ENCODE measurements at places on chromosomes 11 and 22. TPM values are rescaled to one million over a fixed set of nuclear protein-coding genes. Genes with fewer than 3 reads are reported as not detected.

Gene ACR
- polyA plus RNA-seq = not detected

Gene NCAM1
- not detected for polyA plus RNA-seq

Gene CHST1
- polyA plus RNA-seq = not detected

Gene SMTNL1
- 0.14 TPM for polyA plus RNA-seq

Gene VPREB1
- 1.4 TPM for polyA plus RNA-seq

Gene BIK
- polyA plus RNA-seq = 9.7 TPM

Gene NFAM1
- 1.1 TPM for polyA plus RNA-seq

Gene P2RY2
- polyA plus RNA-seq = 0.13 TPM

Gene ABCG4
- not detected for polyA plus RNA-seq

Gene EHF
- not detected for polyA plus RNA-seq

Gene APOBEC3G
- polyA plus RNA-seq = 90.7 TPM

Gene THYN1
- polyA plus RNA-seq = 77.4 TPM

Gene CAVIN3
- not detected for polyA plus RNA-seq

Gene GRK2
- polyA plus RNA-seq = 26.2 TPM

Gene SLC22A12
- polyA plus RNA-seq = not detected

Gene TSPAN4
- polyA plus RNA-seq = 2.1 TPM

Gene JRKL
- polyA plus RNA-seq = 2.7 TPM

Gene C11orf54
- polyA plus RNA-seq = 17.7 TPM

Gene OR8D1
- not detected for polyA plus RNA-seq

Gene LARGE1
- 1.4 TPM for polyA plus RNA-seq

Gene GGTLC2
- not detected for polyA plus RNA-seq

Gene PAFAH1B2
- 20.6 TPM for polyA plus RNA-seq

Gene ST14
- polyA plus RNA-seq = 94.1 TPM

Gene LRP4
- polyA plus RNA-seq = not detected

Gene POLD4
- 384 TPM for polyA plus RNA-seq

Gene GLYAT
- not detected for polyA plus RNA-seq

Gene KDELR3
- polyA plus RNA-seq = 0.56 TPM

Gene PRSS23
- 1.2 TPM for polyA plus RNA-seq

Gene OR10AG1
- not detected for polyA plus RNA-seq

Gene KCNK4
- not detected for polyA plus RNA-seq

Gene NXPE1
- polyA plus RNA-seq = not detected

Gene CCDC73
- not detected for polyA plus RNA-seq

Gene SGSM1
- polyA plus RNA-seq = 0.44 TPM

Gene SEPTIN3
- polyA plus RNA-seq = 0.05 TPM

Gene GAL3ST1
- not detected for polyA plus RNA-seq

Gene SLC22A25
- polyA plus RNA-seq = not detected
